HCEC 1CT (cell line): ENCODE measurements at places on chromosomes 3 and 15.

DNA sequence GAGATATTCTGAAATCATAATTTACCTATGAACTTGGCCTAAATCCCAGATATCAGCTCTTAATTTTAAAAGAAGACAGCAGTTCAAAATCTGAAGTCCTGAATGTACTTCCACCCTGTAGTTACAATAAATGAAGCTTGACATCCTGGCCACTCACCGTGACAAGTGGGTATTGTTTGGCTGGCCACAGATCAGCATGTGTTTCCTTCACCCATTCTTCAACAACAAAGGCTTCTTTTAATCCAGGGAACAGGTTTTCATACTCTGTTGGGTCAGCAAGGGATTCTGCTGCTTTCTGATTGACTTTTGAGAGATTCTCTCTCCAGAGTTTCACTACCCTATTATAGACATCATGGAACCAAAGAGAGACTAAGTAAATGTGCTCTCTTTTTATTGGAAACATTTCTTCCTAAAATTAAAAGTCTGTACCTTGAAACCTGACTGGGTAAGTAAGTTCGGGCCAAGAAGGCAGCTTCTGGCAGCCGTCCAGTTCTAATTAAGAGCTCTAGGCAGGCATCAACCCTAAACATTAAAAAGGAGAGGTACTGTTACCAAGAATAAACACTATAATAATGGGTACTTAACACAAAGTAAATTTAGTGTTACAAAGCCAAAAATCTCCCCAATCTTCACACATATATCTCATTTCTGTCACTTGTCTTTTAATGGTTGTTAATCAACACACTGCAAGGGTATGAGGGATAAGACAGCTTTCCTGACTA is 15.2 kb downstream of the MRPS22 start:
- no peak for DNase-seq

GRCh38 chr3:53331871-53332270 is 15.5 kb downstream of the DCP1A start:
- no peak for DNase-seq

DNA sequence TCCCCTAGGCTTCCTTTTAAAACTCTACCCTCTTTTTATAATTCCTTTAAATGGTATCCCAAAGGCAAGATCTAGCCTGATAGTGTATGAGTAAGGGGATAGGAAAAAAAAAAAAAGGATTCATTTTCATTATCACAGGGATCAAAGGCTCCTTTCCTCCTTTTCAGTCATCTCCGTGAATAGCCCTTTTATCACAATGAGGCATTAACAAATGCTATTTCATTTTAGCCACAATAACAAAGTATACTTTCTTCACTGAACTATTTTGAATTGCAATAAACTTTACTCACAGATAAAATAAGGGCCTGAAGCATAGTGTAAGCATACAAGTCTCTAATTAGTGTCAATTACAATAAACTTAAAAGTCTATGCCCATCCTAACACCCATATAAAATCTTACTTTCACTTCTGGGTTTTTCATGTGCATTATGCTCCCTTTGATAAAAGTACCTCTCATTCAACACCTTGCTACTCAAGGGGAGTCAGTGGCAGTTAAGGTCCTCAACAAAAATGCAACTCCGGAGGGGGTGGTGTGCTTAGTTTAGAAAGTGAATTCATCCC is 8.6 kb downstream of the HIGD1A start:
- DNase-seq = no peak

DNA sequence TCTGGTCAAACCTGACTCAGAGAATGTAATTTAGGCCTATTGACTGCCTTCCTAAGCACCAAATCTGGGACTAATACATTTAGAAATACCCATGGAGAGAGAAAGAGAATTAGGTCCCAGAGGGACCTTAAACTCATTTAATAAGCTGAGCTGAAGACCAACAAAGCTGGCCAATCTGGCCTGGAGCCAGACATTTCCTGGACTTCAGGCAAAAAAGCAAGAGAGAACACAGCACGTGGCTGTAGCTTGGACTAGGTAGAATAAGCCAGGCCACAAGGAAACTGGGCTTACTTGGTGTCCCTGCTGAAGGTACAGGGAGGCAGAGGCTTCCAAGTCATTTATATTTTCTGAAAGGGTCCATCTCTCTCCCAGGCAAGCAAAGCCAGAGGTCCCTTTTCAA is 88.1 kb downstream of the RTP4 start:
- no peak for DNase-seq

- DNase-seq = peak; percentile 3
Measured at GRCh38 chr3:64650715-64651114, 37.1 kb downstream of the ADAMTS9 start.

DNA sequence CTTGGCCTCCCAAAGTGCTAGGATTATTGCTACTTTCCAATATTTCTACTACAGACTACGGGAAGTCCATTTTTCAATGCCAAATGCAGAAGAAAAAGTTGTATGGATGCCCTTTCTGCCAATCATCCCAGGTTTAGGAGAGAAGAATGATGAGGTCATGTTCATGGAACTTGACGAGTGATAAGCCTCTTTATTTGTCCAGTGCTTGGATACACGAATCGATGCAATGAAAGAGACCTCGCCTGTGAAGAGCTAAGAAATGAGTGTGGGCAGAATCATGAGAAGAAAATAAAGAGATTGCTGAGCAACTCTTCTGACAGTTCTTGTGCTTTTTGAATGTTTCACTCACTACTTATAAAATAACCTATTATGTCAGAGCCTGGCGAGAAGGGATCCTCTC is 996 bp upstream of the SLC28A1 start:
- DNase-seq = no peak

DNA sequence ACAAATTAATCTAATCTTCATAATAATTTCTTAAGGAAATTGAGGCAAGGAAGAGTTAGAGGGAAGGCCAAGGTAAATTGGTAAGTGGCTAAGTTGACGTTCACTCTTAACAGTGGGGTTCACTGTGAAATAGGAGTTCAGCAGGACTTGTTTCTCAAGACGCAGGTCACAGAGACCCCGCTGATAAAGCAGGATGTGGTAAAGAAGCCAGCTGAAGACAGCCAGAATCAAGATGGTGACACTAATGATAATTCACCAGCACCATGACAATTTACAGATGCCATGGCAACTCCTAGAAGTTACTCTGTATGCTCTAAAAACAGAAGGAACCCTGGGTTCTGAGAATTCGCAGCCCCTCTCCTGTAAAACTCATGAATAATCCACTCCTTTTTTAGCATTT is 100.1 kb upstream of the CTDSPL start:
- no peak for DNase-seq

DNA sequence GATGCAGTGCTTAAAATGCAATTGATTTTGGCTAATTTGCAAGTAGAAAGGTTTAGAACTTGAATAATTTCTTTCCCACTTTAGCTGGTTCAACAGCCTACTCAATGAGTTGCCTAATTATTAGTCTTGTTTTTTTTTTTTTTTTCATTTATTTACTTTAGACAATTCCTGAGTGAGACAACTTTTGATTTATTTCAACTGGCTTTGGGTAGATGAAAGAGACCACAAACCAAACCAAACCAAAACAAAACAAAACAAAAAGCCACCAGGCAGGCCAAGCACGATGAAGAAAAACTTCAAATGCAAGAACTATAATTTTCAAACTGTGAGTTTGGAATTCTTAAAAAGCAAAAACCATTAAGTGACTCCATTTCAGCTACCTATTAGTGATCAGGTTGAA is 469.9 kb downstream of the GBE1 start:
- DNase-seq = no peak

GRCh38 chr3:55449527-55449926 is 37.6 kb downstream of the WNT5A start:
- DNase-seq = no peak

- DNase-seq = peak; percentile 64
Measured at GRCh38 chr3:25854214-25854613, 64.3 kb downstream of the OXSM start.

- no peak for DNase-seq
Measured at GRCh38 chr3:181793006-181793405, 81.3 kb downstream of the SOX2 start.

DNA sequence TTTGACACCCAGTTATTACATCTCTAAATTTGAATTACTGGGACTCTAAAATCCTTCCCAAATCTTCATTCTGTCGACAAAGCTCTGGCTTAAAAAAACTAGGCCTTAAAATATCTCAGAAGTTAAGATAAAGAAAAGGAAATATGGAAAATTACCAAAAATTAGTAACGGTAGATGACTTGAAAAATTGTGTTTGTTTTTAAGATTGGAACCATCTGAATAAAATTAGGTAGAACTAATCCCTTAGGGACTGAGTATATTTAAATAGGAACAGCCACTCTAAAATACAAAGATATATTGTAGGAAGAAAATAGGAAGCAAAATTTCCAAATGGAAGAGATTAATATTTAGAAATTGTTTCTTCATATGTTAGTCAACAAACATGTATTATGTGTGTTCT is 45.1 kb upstream of the CHMP2B start:
- DNase-seq = no peak

DNA sequence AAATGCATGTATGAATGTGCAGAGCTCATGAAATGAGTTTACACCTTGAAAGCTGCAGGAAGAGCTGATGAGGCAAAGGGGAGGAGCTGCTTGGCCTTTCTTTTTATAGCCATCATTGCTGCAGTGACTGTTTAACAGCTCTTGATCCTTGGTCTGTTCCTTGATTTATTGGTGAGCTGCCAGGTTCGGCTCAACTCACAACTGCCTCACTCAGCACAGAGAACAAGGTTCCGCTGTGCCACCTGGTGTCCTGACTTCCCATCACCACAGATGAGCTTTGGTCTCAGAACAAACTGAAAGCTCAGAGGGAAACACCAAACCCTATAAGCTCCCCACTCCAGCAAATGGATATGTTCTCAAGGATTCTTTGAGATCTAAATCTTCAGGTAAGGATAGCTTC is 626.1 kb downstream of the MAGI1 start:
- no peak for DNase-seq

DNA sequence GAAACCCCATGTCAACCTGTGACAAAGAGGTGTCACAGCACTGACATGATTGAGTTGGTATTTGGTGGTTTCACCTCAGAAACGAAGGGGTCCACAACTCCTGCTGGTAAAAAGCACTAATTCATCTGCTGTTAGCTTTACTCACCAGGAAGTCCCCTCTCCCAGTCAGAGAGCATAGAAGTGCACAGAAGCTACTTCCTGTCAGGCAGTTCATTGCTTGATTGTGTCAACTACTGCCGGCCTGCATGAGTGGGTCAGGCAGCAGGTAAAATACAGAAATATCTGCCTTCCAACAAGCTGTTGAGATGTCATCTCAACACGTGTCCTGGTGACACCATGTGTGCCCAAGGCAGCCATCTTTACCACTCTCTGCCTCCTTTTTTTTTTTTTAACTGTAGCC is 596.6 kb upstream of the NR2F2 start:
- DNase-seq = no peak

GRCh38 chr3:43190670-43191069 is 84.8 kb upstream of the POMGNT2 start:
- peak; percentile 91 for DNase-seq

- DNase-seq = no peak
Measured at GRCh38 chr3:182180654-182181385, 469.1 kb downstream of the SOX2 start.

DNA sequence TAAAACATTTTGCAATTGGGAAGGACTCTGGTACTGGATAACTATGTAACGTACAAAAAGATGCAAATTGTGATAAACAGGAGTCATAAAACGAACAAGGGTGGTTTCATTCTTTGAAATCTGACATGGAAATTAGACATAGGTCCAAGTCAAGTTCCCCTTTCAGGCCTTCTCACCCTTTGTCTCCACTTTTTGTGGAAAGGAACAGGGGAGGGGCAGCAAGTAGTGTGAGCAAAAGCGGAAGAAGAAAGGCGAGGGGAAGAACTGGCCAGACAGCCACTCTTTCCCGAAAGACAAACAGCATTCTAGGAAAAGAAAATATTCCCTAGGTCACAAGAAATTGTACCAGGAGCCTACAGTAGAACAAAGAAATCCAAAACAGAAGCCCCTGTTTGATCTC is 52.6 kb downstream of the MCF2L2 start:
- DNase-seq = no peak

- DNase-seq = no peak
Measured at GRCh38 chr15:27324886-27325615, 354.1 kb downstream of the GABRG3 start.

DNA sequence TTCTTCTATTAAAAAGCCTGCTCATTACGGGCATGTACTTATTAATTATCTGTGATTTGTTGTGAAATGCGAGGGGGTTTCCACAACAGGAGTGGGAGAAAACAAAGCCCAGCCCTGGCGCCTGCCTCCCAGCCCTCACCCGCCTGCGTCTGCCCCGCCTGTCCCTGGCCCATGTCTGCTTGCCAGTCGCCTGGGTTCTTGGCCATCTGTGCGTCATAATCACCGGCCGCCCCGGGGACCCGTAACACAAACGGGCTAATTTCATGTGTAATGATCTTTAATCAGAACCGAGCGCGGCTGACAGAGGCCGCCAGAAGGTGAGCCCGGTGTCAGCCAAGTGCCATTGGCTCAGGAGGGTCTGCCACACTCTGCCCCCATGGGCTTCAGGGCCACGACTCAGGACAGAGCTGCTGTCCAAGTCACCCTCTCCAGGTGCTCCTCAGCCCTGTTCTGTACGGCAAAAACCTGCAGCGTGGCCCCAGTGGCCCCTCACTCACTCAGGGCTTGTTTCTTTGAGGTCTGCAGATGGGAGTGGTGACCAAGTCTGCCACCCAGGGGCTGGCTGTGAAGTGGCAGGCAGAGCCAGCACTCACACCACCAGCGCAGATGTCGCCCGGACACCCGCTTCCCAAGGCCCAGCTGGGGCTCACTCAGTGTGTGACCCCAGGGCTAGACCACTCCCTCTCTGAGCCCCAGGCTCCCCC is 28.8 kb upstream of the TMEM115 start:
- DNase-seq = no peak

DNA sequence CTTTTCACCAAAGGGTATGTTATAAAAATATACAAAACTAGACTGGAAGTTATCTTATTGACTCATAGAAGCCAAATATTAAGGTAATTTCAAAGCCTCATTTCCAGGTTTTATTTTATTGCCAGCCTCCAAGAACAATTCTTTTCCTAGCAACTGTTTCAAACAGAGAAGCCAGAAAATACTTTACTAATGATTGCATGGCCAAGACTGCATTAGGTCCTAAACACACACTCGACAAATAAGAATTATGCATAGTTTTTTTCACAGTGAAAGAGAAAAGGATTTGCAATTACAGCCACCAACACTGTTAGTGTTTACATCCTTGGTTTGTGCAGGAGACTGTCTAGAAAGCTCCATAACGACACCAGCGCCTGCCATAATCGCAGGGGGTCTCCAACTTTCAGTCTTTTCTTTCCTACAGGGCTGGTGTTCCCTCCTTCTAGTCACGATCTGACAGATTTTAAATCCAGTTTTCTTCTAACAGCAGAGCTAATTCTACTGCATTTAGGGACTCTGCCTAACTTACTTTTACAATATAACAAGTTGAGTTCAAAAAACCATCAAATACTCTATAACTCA is 58.1 kb downstream of the CLASP2 start:
- DNase-seq = no peak
